Mucosa of descending colon (tissue), 3 donors: ENCODE measurements at places on chromosomes 4 and X. TPM values are rescaled to one million over a fixed set of nuclear protein-coding genes. Genes with fewer than 3 reads are reported as not detected.
A peak's percentile ranks its signal among the peaks of the same experiment; 100 is the strongest.

DNA sequence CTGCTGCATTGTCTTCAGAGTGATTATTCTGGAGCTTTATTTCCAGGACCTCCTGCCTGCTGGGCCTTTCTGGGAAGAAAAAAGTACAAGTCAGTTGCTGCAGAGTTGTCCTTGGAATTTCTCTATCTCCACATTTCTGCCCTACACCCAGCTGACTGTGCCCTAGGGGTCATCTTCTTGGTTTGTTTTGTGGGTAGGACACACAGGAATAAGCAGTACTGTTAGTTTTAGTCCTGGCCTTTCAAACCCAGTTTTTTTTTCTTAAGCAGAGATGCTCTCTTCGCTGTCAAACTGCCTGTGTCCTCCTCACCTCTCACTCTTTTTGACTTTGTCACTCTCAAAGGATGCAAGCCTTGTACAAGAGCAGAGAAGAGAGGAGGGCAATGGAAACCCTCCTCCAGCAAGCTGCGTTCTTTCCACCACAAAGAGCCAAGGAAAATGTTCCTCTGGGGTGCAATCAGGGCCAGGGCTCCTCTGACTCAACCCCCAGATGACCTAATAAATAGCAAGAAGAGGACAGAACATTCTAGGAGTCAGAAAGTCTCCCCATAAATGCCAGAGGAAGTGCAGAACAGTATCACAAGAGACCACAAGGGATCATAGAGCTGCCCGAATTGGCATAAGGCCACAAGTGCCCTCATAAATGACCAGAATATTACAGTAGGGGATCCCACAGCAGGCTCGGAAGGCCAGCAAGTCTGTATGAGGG is 186.2 kb downstream of the RCHY1 start:
- no peak for DNase-seq

DNA sequence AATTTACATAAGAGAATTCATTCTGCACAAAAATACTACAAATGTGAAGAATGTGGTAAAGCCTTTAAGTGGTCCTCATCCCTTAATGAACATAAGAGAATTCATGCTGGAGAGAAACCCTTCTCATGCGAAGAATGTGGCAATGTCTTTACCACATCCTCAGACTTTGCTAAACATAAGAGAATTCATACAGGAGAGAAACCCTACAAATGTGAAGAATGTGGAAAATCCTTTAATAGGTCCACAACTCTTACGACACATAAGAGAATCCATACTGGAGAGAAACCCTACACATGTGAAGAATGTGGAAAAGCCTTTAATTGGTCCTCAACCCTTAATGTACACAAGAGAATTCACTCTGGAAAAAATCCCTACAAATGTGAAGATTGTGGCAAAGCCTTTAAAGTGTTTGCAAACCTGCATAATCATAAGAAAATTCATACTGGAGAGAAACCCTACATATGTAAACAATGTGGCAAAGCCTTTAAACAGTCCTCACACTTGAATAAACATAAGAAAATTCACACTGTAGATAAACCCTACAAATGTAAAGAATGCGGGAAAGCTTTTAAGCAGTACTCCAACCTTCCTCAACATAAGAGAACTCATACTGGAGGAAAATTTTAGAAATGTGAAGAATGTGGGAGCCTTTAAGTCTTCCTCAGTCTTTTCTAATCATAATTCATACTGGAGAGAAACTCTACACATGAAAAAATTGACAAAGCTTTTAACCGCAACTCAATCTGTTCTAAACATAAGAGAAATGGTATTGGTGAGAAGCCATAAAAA is 37.4 kb downstream of the ZNF718 start:
- DNase-seq, result no peak

- DNase-seq, result no peak
Observed at GRCh38 chrX:13377550-13377934, 57.7 kb upstream of the ATXN3L start.

GRCh38 chrX:67654301-67654700 is 110.5 kb downstream of the AR start:
- DNase-seq, result no peak

DNA sequence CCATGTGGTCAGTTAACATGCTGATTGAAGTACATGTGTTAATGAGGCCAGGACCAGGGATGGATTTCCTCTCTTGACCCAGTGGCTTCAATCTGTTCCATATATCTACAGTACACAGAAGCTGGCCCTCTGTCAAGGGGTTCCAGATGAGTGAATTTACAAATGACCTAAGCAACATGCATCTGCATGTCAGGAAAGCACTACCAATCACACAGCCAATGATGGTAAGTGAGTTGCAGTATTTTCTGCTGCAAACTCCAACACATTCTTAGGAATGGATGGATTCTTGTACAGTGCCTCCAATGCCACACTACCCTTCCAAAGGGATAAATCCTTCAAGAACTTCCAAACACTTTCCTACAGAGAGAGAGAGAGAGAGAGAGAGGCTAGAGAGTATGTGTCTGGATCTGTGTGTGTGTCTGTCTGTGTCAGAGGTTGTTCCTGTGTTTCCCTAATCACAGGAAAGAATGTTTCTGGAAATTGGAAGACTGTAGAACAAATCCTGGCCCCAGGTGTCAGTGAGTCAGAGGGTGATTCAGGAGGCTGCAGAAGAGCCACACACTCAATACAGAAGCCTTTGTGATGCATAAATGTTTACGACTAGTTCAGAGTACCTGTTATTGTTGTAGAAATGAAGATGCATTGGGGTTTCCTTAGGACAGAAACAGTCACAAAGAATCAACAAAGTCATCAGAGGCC is 107.5 kb downstream of the GUCY2F start:
- DNase-seq, result no peak

DNA sequence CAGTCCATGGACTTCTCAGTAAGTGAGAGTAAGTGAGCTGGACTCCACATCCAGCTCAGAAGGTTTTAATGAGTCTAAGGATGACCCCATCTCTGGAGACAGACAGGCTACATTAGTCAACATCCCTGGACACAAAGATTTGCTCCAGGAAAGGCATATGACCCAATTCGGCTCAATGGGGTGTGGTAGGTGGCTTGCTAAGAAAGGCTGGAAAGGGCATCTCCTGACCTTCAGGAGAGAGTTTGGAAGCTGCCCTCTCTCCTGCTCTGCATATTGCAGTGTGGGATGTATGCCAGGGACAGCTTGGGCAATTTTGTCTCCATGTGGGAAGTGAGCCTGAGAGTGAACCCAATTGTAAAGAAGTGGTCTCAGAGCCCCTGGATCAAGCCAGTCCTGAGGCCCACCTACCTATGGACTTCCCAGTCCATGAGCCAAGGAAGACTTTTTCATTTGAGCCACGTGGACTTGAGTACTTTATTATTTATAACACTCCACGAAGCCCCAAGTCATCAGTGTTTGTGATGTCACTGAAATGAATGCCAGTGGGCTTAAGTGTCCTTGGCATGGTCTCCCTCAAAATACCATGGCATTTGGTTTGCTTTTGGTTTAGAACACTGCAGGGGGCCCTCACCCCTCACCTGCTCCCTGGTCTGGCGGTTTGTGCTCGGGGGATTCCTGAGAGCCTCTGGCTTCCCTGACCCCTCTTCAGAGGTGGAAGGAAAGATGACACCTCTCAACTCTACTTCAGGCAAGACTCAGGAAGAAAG is 10.4 kb upstream of the ABLIM2 start:
- no peak for DNase-seq

GRCh38 chr4:40238700-40239548 is 42.1 kb downstream of the RHOH start:
- DNase-seq, result no peak

DNA sequence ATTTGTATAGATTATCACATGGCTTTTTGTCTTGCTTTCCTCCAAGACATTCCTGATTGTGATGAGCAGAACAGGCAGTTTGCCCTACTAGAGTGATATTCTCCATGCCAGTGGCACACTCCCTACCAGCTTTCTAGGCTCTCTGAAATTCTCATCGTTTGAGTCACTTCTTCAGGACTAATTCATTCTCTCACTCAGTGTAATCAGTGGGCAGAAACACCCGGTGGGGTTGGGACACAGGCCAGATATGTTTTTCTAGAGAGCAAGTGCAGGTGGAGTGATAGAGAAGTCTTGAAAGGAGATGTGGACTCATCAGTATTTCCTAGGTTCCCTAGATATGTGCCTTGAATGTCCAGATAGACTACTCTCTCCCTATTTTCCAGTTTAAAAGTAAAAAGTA is 13.1 kb downstream of the RAB33A start:
- no peak for DNase-seq

- no peak for DNase-seq
Observed at GRCh38 chr4:15729910-15730533, 27.2 kb downstream of the BST1 start.

GRCh38 chr4:17578482-17578891 is 1.5 kb downstream of the LAP3 start:
- no peak for DNase-seq

- DNase-seq, result no peak
Observed at GRCh38 chrX:24870143-24870542, 145.6 kb downstream of the ARX start.

DNA sequence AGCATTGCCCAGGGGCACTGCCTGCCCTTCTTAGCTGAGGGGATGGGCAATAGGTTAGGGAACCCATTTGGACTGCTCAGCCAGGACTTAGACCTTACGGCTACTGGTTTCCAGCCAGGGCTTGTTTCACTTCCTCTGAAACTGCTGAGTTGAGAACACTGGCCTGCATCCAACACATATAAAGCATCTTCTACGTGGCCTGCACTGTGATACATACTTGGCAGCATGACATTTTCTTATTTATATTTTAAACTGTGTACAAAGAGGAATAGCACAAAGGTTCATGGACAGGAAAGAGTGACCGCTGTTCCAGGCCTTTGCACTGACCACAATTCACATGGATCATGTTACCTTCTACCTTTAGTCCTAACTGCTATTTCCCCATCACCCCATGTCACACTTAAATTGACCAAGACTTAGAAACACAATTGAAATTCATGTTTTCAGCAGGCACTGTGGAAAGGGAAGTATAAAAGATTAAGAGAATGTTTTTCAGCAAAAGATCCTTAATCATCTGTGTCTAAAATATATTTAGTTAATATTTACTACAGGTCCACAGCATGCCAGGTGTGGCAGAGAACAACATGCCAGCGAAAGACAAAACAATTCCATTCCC is 43.7 kb downstream of the NLGN4X start:
- peak; percentile 2 for DNase-seq

DNA sequence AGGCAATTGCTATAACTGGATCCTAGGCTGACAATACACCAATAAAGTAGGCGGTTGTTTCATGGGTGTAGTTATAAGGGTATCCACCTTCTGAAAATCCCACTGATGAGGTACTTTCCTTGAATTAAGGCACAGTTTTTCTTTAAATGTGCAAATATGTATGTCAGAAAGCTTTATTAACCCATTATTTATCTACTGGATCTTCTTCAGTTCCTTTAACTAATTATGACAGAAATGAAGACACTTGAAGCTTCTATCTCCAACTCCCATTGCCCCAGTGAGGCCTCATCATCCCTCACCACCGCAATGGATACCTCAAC is 159.6 kb upstream of the KLF3 start:
- no peak for DNase-seq

- DNase-seq, result no peak
Observed at GRCh38 chrX:10482261-10482660, 138.1 kb downstream of the MID1 start.

DNA sequence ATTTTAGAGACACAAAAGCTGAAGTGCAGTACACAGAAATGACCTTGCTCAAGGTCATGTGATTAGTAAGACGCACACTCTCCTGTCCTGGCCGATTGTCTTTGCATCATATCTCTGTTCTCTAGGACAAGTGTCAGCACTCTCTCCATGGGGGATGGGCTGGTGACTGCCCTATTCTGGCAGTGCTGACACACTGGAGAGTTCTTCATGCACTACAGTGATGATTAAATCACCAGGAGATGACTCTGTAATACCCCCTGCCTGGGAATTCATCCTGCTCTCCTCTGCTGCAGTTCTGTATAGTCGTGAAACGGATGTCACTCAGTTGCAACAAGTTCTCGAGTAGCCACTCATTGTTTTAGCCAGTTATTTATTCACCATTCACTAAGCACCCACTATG is 5.3 kb upstream of the SHISA3 start:
- no peak for DNase-seq

GRCh38 chrX:68721546-68721945 is 74.1 kb downstream of the STARD8 start:
- DNase-seq, result no peak

GRCh38 chrX:131975851-131976250 is 47.3 kb upstream of the STK26 start:
- DNase-seq, result no peak

- no peak for DNase-seq
Observed at GRCh38 chr4:102388611-102389010, 43.3 kb upstream of the SLC39A8 start.

DNA sequence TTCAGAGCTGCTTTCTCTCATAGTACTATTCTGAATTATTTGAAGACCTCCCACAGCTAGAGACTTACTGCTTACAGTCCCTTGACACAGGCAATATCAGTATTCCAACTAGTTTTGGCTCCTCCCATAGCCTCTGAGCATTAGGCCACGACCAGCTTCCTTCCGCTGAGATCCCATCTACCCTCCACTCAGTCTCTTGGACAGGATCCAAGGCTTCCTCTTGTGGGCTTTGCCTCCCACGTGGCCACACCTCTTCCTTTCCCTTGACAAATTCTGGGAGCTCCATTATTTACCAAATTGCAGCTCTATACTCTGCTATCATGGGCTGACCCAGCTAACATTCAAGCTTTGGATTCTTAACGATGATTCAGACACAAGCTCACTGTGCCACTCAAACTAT is 470.4 kb upstream of the GALNT7 start:
- no peak for DNase-seq

DNA sequence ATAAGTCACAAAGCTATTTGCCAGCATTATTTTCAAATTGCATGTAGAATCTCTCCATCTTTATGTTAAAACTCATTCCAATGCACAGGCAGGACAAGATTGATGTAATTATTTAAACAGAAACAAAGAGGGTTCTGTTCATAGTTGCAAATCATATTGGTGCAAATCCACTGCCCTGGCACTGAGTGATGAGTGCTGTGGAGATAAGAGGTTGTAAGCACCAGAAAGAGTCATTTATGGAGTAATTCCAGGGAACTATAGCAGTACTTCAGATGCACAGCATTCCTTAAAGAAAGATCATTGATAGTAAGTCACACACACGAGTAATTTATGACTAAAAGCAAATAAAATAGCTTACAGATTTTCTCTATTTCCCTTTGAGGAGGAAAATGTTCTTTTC is 337.7 kb upstream of the CTSO start:
- no peak for DNase-seq

- DNase-seq, result no peak
Observed at GRCh38 chrX:134461437-134461836, 1.5 kb downstream of the HPRT1 start.

Gene GPC3
- 2.1 TPM for total RNA-seq

Gene ATG4A
- total RNA-seq, result 21.3 TPM

Gene POF1B
- total RNA-seq, result 46.1 TPM

Gene TEX13B
- total RNA-seq, result not detected

Gene IL1RAPL2
- 0.19 TPM for total RNA-seq

Gene CSN3
- not detected for total RNA-seq

Gene CENPVL2
- not detected for total RNA-seq

Gene COX7B2
- total RNA-seq, result not detected
